ENCODE measurements at places on chromosomes 12 and 14.
A peak's percentile ranks its signal among the peaks of the same experiment; 100 is the strongest.

GRCh38 chr14:101228949-101229541 lies 325.5 kb upstream of the RTL1 start:
- no peak for DNase-seq

GRCh38 chr12:81337886-81338285 lies 260.0 kb downstream of the ACSS3 start:
- no peak for DNase-seq

GRCh38 chr14:52303236-52303635 lies 10.9 kb upstream of the PTGER2 start:
- DNase-seq: no peak

DNA sequence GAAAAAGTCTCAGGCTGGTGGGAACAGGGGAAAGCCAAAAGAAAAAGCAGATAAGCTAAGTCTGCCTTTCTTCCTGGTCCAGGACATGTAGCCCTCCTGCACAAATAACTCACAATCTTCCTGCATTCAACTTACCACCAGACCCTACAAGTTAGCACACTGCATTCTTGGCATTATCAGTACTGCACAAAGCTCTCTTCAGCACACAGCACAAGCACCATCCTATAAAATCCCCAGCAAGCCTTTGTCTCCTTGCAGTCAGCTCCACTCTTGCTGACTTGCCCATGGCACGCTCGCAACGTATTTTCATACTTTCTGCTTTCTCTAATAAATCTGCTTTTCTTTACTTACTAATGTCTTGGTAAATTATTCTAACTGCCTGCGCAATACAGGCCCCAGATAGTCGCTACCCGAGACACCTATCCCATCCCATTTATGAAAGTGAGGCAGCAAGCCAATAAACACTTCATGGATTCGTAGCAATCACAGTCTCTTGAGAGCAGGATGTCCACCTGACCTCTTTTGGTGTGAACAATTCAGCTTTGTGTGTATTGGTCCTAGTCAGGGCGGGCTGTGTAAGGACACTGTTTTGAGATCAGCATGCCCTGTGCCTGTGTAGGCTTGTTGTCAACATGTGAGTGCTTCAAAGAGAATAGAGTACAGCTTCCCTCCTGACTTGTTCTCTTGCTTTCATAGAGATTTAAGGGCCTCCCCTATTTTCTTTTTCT lies 49.0 kb downstream of the TMEM117 start:
- DNase-seq: no peak

DNA sequence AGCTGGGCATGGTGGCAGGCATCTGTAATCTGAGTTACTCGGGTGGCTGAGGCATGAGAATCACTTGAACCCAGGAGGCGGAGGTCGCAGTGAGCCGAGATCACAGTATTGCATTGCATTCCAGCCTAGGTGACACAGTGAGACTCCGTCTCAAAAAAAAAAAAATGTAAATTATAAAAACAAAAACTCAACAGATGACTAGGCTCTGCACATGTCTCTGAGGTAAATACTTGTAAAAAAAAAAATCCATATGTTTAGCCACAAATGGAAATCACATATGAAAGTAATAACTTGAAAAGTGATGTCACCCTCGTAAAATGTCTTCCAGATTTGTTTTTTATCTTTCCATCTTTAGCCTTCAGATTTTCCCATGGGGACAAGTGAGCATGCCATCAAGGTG lies 85.0 kb downstream of the KICS2 start:
- DNase-seq: no peak

DNA sequence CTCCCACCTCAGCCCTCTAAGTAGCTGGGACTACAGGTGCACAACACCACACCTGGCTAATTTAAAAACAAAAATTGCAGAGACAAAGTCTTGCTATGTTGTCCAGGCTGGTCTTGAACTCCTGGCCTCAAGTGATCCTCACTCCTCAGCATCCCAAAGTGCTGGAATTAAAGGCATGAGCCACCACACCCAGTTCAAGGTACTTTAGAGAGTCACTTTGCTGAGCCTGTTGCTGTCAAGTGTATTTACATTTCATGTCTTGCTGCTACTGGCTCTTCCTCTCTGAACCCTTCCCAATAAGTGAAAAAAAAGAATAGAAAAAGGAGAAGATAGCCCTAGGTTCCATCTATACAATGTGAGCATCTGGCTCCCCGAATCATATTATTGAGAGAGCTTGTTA lies 38.4 kb downstream of the SLCO1A2 start:
- DNase-seq: no peak

DNA sequence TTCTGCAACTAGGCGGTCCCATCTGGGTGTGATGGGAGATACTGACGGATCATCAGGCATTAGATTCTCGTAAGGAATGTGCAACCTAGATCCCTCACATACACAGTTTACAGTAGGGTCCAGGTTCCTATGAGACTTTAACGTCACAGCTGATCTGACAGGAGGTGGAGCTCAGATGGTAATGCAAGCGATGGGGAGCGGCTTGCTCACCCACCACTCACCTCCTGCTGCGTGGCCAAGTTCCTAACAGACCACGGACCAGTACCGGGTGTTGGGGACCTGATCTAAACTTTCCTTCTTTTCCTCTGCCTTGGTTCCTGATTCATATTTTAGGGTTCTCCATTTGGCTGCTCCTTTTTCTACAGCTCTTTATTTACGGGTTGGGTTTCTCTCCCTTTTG lies 479.8 kb downstream of the BCAT1 start:
- no peak for DNase-seq

DNA sequence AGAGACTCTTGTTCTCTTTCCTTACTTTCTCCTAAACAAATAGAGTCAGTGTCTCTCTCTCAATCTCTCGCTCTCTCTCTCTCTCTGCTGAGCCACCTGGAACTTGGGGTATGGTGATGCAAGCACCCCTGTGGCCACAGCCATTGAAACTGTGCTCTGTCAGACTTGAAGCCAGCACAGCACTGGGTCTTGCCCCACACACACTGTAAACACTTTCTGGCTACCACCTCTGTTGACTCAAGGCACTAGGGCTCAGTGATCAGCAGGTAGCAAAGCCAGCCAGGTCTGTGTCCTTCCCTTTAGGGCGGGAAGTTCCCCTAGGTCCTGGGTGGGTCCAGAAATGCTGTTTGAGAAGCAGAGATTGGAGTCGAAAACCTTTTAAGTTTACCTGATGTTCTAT lies 125.9 kb upstream of the GARIN6 start:
- no peak for DNase-seq

DNA sequence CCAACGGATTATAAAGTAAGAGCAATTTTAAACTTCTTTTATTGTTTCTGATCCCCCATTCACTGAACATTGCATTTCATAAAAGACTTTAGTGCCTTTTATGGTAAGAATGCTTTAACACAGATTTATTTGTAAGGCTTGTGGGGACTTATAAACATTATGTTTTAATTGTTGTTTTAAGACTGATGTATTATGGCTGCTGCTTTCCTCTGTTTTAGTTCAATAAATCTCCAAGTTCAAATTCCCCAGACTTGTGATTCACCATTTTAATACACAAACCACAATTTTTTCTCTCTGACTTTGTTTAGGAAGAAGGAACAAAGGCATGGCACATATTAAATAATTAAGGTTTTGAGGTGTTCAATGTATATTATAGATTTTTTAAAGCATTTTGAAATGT lies 753.3 kb downstream of the SLC6A15 start:
- no peak for DNase-seq

- DNase-seq: no peak
These were observed 54.1 kb downstream of the BEGAIN start for GRCh38 chr14:100532906-100533655.

DNA sequence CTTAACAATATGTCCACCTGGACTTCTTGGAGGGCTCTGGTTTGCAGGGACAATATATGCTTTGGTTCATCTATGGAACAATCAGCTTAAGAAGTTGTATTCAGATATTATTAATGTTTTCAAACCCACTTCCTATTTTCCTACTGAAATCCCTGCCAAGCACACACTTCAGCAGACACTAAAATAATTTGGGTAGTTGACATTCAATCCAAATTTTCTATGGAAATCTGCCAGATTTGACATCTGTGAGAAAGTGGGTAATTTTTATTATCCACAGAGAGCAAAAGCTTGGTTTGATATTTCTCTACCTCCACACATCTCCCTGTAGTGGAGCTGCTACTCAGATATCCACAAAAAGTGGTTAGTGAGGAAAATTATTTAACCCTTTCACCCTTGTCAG lies 378.8 kb upstream of the SOX5 start:
- no peak for DNase-seq

- no peak for DNase-seq
These were observed 425.8 kb downstream of the RAD51B start for GRCh38 chr14:68245146-68246073.

DNA sequence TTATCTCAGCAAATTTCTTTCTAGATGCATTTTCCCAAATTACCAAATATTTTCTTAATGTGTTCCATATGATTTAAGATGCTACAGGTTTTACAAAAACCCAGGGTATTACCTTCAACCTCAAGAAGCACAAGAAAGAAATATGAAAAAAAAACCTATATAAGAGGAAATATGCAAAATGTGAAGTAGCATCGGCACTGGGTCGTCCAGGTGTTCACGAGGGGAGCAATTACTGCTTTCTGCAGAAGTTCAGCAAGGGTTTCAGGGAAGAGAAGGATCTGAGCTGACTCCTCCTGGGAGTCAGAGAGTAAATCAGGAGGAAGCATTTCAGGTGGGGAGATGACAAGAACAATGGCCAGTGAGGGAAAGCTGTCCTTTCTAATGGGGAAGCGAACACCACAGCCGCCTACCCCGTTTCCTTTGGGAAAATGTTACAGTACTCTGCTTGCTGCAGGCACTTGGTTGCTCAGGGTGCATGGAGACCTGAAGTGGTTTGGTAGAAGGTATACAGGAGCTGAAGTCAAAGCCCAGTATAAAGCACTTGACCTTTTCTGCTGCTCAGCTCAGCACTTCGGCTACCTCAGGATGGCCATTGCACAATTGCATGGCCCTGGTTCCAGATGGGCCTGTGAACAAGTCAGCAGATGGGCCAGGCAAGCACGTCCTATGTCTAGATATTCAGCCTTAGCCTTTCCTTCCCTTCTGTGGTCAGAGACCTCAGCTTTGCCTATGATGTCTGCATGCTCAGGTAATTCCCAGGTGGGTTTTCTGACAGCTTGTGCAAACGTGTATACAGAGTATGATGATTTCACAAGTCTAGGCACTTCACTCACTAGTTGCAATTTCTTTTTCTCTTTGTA lies 155.6 kb downstream of the PAX9 start:
- DNase-seq: no peak

DNA sequence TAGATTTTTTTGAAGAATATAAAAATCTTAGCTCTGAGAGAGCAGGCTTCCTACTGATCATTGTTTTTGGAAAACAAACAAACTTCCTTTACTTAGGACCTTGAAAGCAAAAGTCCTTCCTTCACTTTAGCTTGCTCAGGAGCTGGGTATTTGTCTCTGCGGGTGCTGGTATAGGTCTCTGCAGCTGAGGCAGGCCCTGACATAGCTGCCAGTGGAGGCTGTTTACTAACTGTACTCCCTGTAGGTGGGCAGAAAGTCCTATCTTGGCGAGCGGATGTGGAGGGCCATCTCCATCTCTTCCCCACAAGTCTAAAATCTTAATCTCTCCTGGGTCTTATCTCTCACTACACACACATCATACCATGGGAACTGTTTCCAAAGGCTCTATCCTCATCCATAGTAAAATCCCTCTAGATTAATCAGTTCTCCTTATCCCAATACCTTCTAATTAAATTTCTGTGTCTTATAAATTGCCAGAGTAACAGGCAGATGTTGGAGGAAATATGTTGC lies 4.1 kb upstream of the MIA2 start:
- DNase-seq: no peak

- DNase-seq: peak; percentile 60
These were observed 764 bp upstream of the SPTB start for GRCh38 chr14:64880221-64881121.

- no peak for DNase-seq
These were observed 765.6 kb upstream of the FOXG1 start for GRCh38 chr14:28001002-28001401.

- DNase-seq: no peak
These were observed 9.6 kb upstream of the TMEM30B start for GRCh38 chr14:61290701-61291100.

DNA sequence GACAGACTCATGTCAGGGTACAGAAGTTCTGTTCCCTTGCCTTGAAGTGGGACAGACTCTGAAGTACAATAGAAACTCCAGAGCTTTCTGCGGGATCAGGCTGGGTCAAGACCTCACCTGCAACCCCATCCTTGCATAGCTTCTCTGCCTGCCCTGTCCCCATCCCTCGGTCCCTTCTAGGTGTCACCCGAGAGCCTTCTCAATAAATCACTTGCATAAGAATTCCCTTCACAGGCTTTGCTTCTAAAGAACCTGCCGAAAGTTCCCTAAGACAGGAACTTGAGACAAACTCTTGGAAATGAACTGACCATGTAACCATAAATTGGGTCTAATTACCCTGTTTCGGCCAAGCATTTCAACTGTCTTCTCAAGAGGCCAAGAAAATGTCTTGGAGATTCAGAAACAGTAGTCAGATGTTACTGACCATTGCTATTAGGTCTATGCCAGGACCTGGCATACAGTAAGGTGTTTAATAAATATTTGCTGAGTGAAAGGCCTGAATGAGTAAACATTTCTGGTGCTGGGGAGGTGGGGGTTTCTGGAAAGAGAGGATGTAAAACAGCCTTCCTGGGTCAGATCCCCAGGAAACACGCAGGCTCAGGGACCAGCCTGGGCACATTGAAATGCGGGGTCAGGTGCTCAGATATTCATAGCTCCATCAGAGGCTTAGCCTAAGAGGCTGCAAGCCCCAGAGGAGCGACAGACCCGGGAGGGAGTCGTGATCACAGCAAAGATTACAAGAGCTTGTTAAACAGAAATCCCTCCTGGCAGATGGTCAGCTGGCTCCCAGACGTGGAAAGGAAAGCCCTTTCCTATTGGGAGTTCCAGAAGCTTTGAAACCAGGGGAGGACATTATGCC lies 226.2 kb upstream of the LHX5 start:
- no peak for DNase-seq

GRCh38 chr12:123140676-123141614 lies 9.9 kb downstream of the PITPNM2 start:
- DNase-seq: no peak

DNA sequence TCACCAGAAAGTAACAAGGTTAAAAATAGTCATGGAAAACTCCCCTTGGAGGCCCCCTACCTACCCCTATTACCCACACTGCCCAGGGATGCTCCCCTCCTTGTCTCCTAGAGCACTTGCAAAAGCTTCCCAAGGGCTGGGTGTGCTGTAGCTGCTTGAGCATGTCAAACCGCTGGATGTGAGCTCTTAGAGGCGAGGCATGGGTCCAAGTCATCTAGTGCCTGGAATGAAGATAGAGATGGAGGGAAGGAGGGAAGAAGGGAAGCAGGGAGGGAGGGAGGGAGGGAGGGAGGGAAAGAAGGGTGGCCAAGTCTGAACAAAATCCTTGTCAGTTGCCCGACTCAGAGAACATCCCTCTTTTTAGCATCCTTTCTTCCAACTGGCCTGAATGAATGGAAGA lies 43.1 kb downstream of the LTBP2 start:
- DNase-seq: no peak

GRCh38 chr12:72570601-72571000 lies 298.4 kb downstream of the TRHDE start:
- no peak for DNase-seq

- no peak for DNase-seq
These were observed 2.0 kb downstream of the BHLHE41 start for GRCh38 chr12:26122681-26123481.

Measured in CD8-positive, alpha-beta T cell (primary cell).